Muscle of arm (tissue), 14 donors: ENCODE measurements at places on chromosomes 11 and 22. TPM values are rescaled to one million over a fixed set of nuclear protein-coding genes. Genes with fewer than 3 reads are reported as not detected.

DNA sequence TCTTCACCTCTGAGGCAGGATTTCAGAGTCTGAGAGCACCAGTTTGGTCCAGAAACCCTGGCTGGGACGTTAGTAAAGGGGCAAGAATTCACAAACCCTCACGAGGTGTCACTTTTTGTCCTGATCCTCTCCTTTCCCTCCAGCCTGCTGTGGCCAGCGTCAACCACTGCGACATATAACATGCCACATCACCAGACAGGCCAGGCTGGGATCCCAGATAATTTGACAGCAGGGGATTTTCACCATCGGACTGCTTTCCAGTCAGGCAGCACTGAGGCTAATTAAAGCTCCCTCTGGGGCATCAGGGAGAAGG, 36.8 kb upstream of the RBFOX2 start:
- DNase-seq: no peak

FAM111B gene
- polyA plus RNA-seq: 16.8 TPM

GRCh38 chr22:45446216-45446615, 32.7 kb downstream of the RIBC2 start:
- DNase-seq: no peak

DNAJB13 gene
- not detected for polyA plus RNA-seq

ZBTB16 gene
- 6.8 TPM for polyA plus RNA-seq

DNA sequence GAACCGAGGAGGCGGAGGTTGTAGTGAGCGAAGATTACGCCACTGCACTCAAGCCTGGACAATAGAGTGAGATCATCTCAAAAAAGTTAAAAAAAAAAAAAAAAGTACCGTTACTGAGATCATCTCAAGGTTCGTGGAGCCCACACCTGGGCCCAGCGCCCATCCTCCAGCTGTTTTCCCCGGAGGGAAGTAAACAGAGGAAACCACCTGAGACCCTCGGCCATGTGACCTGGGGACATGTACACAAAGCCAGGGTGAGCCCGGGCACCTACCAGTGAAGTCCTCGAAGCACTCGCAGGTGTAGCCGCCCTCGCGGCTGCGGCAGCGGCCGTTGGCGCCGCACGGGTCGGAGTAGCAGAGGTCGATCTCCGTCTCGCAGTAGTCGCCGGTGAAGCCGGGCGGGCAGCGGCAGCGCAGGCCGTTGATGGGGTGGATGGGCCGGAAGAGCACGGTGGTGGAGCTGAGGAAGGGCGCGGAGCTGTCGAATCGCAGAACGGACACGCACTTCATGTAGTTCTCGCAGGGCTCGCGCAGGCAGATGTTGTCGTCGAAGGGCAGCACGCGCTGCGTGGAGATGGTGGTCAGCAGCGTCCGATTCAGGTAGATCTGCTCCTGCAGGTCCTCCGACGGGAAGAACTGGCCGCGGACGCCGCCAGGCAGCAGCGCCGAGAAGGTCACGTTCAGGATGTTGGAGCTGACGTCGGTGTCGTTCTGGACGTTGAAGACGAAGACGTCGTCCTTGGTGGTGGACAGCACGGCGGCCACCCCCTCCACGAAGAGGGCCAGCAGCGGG, 73.8 kb downstream of the CELSR1 start:
- no peak for DNase-seq

FADS3 gene
- polyA plus RNA-seq: 38.1 TPM

GRCh38 chr22:38257181-38257580, 15.6 kb downstream of the TMEM184B start:
- peak; percentile 87 for DNase-seq

DNA sequence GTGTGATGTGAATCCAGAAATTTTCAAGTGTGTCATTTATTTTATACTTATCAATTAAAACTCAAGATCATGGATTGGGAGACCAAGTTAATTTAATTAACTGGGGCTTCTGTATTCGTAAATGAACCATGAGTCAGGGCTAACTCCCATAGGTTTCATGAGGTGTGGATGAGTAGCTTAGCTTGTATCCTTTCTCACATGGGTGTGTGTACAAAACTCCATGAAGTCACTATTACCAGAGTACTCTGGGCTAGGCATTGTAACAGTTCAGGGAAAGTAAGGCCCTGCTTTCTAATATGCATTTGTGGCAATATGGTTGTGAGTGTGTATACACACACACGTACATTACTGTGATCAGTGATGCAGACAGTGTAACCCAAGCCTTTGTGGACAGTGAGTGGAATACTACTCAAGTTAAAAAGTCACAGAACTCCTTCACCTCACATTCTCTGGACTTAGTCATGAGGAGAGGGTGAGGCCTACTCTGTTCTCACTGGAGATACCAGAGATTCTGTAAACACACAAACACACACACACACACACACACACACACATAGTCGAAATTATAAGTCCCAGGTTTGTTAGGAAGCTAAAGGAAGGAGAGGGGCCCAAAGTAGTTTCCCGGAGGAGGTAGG, 3.5 kb downstream of the CNTF start:
- no peak for DNase-seq

GRK3 gene
- polyA plus RNA-seq: 9.0 TPM
